ENCODE measurements at places on chromosomes 1 and 21. TPM values are rescaled to one million over a fixed set of nuclear protein-coding genes. Genes with fewer than 3 reads are reported as not detected.

The SELL gene
- total RNA-seq = not detected

The MCOLN2 gene
- total RNA-seq = not detected

The LY9 gene
- not detected for total RNA-seq

The CELA3B gene
- not detected for total RNA-seq

The SYDE2 gene
- total RNA-seq = 13.1 TPM

The NPHS2 gene
- total RNA-seq = not detected

The PTGFR gene
- 2.0 TPM for total RNA-seq

The VTCN1 gene
- total RNA-seq = not detected

The RNU1-1 gene
- total RNA-seq = 1,438 TPM

DNA sequence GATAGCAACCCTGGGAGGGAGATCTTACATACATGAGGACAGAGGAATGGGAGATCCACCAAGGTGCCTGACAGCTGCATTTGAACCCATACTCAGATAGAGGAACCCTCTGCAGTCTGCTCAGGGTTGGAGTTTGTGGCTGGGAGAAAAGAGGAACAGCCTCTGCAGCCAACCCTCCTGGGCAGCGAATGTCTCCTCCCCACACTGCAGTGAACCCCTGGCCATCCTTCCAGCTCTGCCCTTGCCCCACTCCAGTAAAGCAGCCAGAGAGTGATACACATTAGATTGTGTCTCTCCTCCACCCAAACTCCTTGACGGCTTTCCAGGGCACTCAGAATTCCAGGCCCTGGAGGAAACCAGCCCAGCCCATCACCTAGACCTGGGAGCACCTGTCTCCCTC, 137.7 kb downstream of the RUNX1 start:
- peaks cover 3% of the 10 kb centered on the region for H3K36me3 ChIP-seq
- H3K27me3 ChIP-seq = no peaks in the 10 kb centered on the region
- peaks cover 16% of the 10 kb centered on the region for H3K4me1 ChIP-seq
- H3K4me3 ChIP-seq = no peak overlapping the region
- H3K27ac ChIP-seq = no peak overlapping the region
- DNase-seq = no peak

- H3K27ac ChIP-seq = peak overlapping the region; percentile 80
- H3K4me1 ChIP-seq = peaks cover 36% of the 10 kb centered on the region
- no peaks in the 10 kb centered on the region for H3K27me3 ChIP-seq
- no peak for DNase-seq
- no peaks in the 10 kb centered on the region for H3K36me3 ChIP-seq
Observed at GRCh38 chr1:210231846-210232510, 618 bp upstream of the SERTAD4 start.

- H3K4me1 ChIP-seq = no peaks in the 10 kb centered on the region
- H3K27me3 ChIP-seq = no peaks in the 10 kb centered on the region
- no peak overlapping the region for H3K27ac ChIP-seq
- H3K4me3 ChIP-seq = no peak overlapping the region
- H3K36me3 ChIP-seq = no peaks in the 10 kb centered on the region
- no peak for DNase-seq
Observed at GRCh38 chr1:181793831-181794230, 267.7 kb downstream of the ZNF648 start.

- H3K4me1 ChIP-seq = no peaks in the 10 kb centered on the region
- no peak overlapping the region for H3K27ac ChIP-seq
- no peak overlapping the region for H3K4me3 ChIP-seq
- no peak for DNase-seq
Observed at GRCh38 chr1:174572771-174573170, 125.0 kb downstream of the GPR52 start.

DNA sequence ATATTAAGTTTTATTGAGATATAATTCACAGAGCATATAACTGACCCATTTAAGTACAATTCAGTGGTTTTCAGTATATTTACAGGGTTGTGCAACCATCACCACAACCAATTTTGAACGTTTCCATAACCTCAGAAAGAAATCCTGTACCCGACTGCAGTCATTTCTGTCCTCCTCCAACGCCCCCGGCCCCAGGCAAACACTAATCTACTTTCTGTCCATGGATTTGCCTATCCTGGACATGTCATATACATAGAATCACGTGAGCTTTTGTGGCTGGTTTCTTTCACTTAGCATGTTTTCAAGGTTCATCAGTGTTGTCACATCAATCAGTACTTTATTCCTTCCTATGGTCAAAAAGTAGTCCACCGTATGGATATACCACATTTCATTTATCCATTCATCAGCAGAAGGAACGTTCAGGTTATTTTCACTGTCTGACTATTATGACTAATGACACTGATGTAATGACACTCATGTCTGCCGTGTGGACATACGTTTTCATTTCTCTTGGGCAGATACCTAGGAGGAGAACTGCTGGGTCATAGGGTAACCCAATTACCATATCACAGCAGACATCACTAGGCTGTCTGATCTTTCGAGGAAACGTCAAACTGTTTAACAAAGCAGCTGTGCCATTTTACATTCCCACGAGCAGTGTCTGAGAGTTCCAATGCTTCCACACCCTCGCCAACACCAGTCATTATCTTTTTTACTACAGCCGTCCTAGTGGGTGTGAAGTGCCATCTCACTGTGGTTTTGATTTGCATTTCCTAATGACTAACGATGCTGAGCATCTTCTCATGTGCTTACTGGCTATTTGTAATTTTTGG, 30.8 kb downstream of the MRPL37 start:
- H3K36me3 ChIP-seq = peaks cover 3% of the 10 kb centered on the region
- no peak overlapping the region for H3K27ac ChIP-seq

GRCh38 chr1:6785318-6785727, at the start of gene CAMTA1:
Gene CAMTA1, plus strand, starts transcription at chr1:6785454. Its CDS starts 77 bp downstream, at chr1:6785531.
- H3K4me3 ChIP-seq = peak within 1 kb of the TSS; percentile 81
- H3K36me3 ChIP-seq = no peaks in the 10 kb centered on the region
- H3K27me3 ChIP-seq = no peaks in the 10 kb centered on the region
- H3K4me1 ChIP-seq = peaks cover 43% of the 10 kb centered on the region
- peak within 1 kb of the TSS; percentile 98 for H3K27ac ChIP-seq

DNA sequence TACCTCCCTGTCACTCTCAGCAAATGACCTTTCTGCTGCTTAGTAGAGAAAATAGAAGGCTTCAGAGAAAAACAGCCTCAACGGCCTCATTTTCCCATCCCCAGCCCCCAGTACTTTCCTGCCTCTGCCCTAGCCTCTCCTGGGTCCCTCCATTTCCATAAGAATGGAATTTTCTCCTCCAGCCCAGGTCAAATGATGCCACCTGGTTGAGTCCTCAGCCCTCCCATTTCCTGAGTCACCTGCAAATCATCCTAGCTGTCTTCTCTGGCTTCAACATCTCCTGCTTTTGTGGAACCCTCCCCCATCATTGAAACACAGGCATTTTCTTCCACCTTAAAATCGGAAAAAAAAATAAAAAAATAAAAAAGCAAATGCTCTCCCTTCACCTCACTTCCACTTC, 35.1 kb downstream of the OLIG1 start:
- no peaks in the 10 kb centered on the region for H3K36me3 ChIP-seq
- no peak for DNase-seq
- H3K27ac ChIP-seq = no peak overlapping the region
- H3K4me3 ChIP-seq = no peak overlapping the region
- peaks cover 2% of the 10 kb centered on the region for H3K4me1 ChIP-seq
- H3K27me3 ChIP-seq = peaks cover 46% of the 10 kb centered on the region

All from chondrocyte (in vitro differentiated cells).